ENCODE measurements at places on chromosomes 11 and 22.

GRCh38 chr11:105456950-105457349, 152.9 kb upstream of the GRIA4 start:
- no peak for DNase-seq

DNA sequence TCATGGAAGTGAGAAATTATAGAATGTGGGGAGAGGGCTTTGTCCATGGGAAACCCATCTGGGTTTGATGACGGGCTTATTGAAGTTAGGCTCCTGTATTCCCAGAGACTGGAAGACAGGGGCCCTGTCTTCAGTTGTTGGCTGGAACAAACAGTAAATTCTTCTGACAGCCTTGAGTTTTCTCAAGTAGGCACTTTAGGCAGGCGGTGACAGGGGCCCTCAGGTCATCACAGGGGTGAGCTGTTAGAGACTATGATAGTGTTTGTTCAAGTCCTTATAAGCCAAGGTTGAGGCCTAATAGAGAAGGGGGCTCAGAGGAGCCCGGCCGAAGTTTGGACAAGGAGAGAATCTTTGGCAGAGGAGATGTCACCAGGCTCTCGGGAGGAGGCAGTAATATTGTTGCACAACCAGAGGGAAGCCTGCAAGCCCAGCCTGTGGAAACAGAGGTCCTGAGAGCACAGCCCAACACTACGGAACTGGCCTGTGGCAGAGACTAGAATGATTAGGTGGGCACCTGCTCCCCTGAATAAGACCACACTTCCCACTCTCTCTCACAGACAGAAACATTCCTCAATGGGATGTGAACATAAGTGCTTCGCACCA, 20.2 kb upstream of the IL17RA start:
- DNase-seq: no peak

DNA sequence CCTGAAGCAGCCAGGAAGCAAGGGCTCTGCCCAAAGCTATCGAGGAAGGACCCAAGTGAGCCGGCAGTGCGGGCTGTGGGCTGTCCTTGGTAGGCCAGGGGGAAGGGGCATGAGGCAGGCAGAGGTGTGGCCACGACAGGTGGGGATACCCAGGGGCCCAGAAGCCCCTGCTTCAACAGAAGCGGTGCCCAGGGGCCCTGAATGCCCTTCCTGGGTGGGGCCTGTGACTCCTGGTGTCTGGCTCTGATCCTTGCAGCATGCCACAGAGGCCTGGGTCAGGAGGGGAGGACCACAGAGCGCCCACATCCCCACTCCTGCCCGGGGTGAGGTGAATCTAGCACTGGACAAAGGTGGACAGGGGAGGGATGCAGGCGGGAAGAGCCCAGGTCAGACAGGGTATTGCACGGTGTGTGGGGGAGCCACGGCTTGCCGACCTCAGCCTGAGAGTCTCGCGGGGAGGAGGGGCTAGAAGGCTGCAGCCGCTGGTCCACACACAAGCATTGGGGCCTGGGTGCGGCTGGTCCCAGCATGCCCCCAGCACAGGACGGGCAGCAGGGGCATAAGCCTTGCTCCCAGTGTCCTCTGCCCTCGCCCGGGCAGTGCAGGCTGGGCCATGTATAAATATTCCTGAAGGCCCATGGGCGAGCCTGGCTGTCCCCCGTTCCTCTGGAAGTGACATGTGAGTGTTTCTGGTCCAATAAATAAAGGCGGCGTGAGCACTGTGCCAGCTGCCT, 19.0 kb downstream of the MAFF start:
- no peak for DNase-seq

DNA sequence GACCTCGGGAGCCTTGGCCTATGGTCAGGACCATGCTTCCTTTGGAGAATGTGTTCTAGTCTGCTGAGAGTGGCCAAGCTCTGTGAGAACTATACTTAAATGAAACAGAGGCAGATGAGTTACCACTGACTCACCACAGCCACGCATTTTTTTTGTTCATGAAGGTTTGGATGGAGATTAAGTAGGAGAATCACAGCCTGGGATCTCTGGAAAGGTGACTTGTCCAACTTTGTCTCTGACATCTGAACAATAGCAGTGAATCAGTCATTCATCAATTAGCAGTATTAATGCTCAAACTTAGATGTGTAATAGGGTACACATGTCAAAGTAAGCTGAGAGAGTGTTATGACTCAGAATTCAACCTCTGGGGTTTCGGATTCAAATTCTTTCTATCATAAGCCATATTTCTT, 100.7 kb upstream of the ANO3 start:
- no peak for DNase-seq

DNA sequence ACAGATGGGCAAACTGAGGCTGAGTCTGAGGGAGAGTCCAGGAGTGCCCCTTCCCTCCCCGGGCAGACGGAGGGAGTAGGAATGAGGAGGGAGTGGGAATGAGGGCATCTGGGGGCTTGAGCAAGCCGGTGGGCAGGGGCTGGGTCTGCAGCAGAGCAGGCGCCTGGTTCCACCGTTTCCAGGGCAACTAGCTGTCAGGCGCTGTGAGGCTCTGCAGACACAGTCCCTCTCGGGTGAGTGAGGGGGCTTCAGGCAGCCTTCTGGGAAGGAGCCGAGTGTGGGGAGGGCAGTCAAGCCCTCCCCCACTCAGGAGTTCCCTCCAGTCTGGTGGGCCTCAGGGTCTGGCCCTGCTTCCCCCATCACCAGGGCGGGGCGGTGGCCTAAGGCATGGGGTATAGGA, 19.0 kb downstream of the TMEM258 start:
- DNase-seq: no peak

DNA sequence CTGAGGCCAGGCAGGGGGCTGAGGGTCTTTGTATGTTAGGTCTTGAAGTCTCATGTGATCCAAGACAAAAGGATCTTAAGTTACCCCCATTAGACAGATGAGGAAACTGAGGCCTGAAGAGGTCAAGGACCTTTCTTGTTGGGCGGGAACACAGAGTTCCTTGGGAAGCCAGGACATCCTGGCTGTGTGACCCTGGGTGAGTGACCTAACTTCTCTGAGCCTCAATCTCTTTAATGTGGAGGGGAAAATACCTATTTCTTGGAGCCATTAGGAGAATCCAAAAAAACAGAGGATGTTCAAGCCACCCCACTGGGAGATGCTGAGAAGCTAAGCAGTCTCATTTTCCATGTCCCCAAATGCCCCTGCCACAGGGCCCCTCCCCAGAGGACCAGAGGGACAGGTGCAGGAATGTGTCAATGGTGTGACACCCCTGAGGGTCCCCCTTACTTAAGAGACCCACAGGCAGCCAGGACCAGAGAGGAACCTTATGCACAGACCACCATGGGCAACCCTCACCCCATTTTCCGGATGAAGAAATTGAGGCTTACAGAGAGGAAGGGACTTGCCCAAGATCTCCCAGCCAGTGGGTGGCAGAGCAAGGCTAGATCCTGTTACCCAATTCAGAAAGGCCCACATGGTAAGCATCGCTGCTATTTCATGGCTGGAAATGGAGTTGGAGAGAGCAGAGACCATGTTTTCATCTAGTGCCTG, 8.0 kb downstream of the RAC2 start:
- DNase-seq: no peak

DNA sequence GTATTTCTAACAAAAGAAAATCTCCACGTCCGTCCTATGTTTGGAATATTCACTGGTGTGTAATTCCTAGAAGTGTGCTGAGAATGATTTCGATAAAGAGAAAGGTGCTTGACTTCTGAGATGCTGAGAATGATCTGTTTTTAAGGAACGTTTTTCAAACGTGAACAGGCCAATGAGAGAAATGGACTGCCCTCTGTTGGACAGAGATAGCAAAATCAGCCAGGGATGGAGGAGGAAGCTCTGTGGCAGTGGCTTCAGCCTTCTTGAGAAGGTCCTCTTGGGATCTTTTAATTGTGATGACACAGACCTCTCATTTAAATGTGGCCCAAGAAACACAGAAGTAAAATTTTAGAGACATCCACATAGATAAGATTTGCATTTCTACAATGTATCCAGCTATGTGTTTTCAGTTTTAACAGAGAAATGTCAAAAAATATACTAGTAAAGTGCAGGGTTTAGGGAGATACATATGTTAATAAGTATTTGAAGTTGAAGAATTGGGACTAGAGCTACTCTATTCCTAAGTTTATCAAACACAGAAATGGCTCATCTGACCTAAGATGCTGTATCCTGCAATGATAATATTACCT, 84.0 kb upstream of the RCN1 start:
- no peak for DNase-seq

DNA sequence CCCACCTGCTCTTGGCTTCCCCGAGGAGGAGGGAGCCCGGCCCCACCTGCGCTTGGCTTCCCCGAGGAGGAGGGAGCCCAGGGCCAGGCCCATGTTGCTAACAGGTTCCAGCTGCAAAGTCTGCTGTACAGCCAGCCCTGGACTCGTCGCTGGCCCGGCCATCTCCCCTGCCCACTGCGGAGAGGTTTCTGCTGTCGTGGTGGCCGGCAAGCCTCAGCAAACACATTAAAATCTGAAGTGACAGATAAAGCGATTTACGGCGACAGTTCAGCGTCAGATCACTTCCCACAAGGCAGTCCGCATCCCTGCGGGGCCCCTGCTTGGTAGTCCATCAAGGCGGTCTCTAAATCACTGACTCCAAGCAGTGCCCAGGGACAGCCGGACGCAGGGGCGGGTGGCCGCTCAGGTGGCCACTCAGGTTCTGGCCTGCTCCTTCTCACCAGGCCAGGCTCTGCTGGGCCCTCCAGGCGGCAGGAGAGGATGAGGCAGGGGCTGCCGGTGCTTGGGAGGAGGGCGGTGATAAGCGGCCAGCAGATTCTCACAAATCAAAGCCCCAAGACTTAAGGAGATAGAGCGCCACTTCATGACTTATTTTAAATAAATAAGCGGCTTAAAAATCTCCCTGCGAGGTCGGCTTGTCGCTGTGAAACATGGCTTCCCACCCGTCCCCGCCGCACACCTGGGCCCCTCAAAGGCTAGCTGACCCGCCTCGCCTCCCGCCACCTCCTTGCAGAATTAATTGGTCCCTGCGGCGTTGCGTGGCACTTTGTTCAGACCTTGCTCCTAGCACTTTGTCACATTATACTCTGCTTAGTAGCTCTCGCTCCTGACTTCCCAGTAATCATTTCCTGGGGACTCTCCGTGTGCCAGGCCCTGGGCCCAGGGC, 21.1 kb downstream of the MACROD1 start:
- DNase-seq: no peak

DNA sequence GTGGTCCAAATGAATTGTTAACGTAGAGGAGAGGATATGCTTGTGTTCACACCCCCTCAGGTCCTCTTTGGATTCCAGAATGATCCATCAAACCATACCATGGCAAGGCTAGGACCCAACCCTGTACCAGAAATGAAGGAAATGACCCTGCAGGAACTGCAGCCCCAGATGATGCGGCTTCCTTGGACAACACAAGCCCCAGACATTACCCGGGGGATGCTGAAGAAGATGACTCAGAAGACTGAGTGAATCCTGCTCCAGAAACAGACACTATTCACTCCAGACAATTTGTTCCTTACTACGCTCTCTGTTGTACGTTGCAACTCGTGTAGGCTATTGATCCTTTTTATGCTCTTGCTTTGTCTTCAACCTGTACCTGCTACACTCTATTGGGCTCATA, 15.2 kb upstream of the MTMR2 start:
- DNase-seq: no peak

DNA sequence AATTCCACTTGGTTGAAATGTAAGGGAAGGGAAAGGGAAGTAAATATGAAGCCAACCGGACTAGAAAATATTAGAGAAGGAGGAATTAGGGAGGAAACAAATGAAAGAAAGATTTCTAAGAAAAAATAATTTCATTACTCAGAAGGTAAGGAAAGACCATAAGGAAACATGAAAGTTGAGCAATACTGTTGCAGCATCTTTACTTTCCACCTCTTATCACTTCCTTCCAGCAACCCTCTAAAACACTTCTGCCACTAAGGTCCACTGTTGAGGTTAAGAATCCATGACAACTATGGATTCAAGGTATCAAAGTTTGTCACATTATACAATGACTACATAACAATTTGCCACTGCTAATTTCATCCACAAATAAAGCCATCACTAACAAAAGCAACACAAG, 308.6 kb downstream of the DLG2 start:
- no peak for DNase-seq

GRCh38 chr11:119373059-119373920, 8.2 kb downstream of the USP2 start:
- DNase-seq: no peak

DNA sequence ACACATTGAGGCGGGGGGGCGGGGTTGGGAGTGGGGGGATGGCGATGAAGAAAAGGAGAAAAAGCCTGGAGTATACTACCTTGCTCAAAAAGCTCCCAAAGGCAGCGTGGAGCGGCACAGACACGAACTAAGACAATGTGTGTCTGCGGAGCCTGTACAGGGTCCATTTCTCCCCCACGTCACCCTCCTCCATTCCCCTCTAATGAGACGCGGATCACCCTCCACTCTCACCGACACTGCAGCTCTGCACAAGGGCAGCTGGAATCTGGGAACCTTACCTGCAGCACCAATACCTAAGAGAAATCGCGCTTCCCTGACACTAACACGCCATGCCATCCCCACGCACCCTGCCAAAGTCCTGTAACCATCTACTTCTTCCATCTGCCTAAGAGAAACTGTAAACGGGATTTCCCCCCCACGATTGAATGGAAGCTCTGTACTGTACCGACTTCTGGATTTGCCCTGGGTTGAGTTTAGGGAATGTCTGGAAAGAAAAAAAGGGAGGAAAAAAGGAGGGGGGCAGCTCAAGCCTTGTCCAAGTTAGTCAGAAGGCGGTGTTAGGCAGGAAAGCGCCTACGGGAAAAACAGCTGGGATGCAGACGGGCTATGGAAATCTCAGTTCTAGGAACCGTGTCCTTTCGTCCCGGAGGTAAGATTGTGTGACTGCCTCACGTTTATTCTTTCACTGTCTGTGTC, 125.7 kb upstream of the C11orf58 start:
- DNase-seq: no peak

GRCh38 chr11:75939992-75940391, 125.0 kb downstream of the UVRAG start:
- no peak for DNase-seq

GRCh38 chr11:47373876-47374719, 4.2 kb downstream of the SPI1 start:
- DNase-seq: no peak

DNA sequence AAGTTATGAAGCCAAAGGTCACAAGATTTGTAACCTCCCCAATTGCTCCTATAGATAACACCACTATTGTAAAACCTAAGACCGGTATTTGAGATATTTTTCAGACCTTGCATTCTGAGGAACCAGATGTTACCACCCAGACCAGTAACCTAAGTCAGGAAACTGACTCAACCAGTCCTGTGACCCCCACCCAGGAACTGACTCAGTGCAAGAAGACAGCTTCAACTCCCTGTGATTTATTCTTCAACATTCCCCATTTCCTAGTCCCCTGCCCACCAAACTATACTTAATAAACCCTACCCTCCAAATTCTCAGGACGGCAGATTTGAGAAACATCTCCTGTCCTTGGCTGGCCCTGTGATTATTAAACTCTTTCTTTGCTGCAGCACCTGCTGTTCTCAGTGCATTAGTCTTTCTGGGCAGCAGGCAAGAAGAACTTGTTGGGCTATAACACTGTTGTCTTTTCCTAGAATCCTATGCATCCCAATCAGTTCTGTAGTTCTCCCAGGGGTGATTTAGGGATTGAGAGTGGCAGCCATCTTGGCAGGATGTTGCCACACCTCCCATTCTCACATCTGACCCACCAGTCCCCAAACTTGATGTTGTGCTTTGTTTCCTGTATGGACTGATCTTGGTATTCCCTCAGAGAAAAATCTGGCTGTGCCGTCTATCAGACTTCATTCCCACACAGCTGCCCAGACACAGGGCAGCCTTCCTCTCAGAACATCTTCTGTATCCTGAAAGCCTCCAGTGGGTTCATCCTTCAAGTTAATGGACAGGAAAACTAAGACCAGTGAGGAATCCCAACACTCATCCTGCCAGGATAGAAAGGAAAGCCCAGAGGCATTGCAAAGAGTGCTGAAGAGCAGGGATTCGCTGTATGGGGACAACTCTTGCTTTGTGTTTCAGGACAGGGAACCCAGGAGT, 104.0 kb downstream of the PDE2A start:
- DNase-seq: no peak
